Upper lobe of right lung (tissue), 1 donor: ENCODE measurements at places on chromosomes 7 and 10. TPM values are rescaled to one million over a fixed set of nuclear protein-coding genes. Genes with fewer than 3 reads are reported as not detected.

GRCh38 chr7:105399043-105399725 lies 10.5 kb upstream of the SRPK2 start:
- DNase-seq: no peak
- H3K27ac ChIP-seq: no peak overlapping the region
- H3K36me3 ChIP-seq: no peaks in the 10 kb centered on the region
- no peak overlapping the region for H3K4me3 ChIP-seq

The C10orf62 gene
- total RNA-seq: not detected

DNA sequence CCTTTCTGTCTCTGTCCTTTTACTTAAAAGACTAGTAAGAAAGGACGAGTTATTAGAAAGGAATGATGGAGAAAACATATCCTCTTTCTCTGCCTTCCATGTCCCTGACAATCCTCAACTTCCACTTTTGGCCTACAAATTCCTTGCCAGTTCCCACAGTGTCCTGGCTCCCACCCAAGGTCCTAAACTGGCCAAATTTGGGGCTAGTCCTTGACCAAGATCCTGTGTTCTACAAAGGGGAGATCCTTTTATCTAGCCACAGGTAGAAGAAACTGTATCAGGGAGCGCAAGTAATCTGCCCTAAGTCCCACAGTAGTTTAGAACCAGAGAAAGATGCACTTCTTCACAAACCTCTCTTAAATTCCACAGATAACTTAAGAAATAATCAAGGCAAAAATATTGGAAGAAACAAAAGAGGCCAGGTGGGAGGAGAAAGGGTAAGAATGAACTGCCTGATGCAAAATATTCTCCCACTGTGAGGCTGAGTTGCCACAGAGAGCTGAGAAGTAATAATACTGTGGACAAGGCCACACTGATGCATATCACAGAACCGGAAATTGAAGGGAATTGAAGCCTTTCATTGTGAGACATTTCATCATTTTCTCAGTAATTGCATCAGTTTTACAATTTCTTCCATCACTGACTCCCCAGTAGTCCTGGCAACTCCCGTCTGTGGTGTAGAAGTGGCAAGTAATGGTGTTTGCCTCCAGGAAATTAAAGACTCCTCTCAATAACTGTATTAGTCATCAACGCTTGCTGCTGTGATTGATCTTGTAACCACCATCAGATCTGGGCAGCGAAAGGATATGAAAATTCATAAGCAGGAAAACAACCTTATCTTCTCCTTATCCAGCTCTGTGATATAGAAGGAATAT lies 47.2 kb downstream of the DNAJC12 start:
- H3K36me3 ChIP-seq: no peaks in the 10 kb centered on the region
- no peak for DNase-seq
- H3K4me3 ChIP-seq: no peak overlapping the region
- no peaks in the 10 kb centered on the region for H3K27me3 ChIP-seq
- no peaks in the 10 kb centered on the region for H3K4me1 ChIP-seq

The HOXA5 gene
- 16.0 TPM for total RNA-seq

GRCh38 chr10:71840958-71841335 lies 10.1 kb downstream of the PSAP start:
- DNase-seq: no peak
- H3K4me1 ChIP-seq: peaks cover 90% of the 10 kb centered on the region
- no peak overlapping the region for H3K4me3 ChIP-seq
- H3K27me3 ChIP-seq: no peaks in the 10 kb centered on the region
- H3K36me3 ChIP-seq: no peaks in the 10 kb centered on the region

GRCh38 chr7:15802425-15802824 lies 115.9 kb upstream of the MEOX2 start:
- H3K27me3 ChIP-seq: no peaks in the 10 kb centered on the region
- no peak overlapping the region for H3K4me3 ChIP-seq
- no peaks in the 10 kb centered on the region for H3K36me3 ChIP-seq

DNA sequence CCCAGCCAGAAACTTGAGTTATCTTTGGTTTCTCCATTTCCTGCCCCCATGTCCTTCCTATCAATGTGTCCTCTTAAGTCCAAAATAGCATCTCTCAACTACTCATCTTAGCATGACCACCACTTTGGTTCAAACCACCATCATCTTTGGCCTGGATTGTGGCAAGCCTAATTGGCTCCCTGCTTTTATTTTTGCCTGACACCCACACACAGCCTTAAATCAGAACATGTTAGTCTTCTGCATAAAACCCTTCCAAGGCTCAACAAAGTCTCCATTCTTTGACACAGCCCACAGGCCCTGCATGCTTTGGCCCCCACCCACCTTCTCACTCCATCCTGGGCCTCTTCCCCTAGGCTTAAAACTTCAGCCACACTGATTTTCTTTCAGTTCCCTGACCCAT lies 2.0 kb upstream of the TSPAN14 start:
- H3K4me1 ChIP-seq: peaks cover 30% of the 10 kb centered on the region
- H3K27me3 ChIP-seq: no peaks in the 10 kb centered on the region
- no peak for DNase-seq
- H3K27ac ChIP-seq: no peak overlapping the region
- H3K4me3 ChIP-seq: no peak overlapping the region
